ENCODE measurements at places on chromosomes 6 and 20. TPM values are rescaled to one million over a fixed set of nuclear protein-coding genes. Genes with fewer than 3 reads are reported as not detected.

AVP gene
- total RNA-seq = not detected

PSORS1C2 gene
- total RNA-seq = not detected

SIGLEC1 gene
- not detected for total RNA-seq

TFAP2C gene
- under 0.01 TPM for total RNA-seq

TMEM181 gene
- 45.3 TPM for total RNA-seq

DEFB132 gene
- not detected for total RNA-seq

BNIP5 gene
- not detected for total RNA-seq
